ENCODE measurements at places on chromosomes 3 and 15.

DNA sequence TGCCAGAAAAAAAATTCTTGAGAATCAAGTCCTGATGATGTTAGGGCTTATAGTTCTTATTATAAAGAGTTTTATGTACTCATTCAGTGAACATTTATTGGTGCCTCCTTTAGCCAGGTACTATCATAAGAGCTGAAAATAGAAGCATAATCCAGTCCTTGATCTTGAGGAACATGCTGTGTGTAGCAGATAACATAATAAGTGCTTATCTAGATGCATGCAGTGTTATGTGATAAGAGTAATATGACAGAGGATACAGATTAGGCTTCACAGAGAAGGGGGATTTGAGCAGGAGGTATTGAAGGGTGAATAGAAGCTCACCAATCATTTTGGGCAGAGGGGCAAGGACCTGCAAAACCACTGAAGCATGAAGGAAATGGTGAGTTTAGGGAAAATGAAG, 1.1 kb downstream of the CCR2 start:
- no peak for DNase-seq

DNA sequence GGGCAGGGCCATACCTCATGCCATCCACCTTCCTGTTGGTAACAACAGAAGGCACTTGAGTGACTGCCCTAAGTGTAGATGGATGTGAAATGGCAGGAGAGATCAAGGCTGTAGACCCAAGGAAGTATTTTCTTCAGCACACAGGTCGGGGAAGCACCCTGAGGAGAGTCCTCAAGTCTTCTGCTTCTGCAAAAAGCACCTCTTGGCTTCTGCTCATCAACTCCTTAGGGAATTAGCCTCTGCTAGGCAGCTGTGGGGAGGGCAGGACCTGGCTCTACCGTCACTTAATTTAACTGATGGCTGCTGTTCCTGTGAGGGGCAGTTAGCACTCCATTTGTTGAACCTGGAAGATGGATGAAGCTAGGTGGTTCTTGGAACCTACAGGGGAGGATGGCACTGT, 6.9 kb upstream of the CACNA2D2 start:
- no peak for DNase-seq

DNA sequence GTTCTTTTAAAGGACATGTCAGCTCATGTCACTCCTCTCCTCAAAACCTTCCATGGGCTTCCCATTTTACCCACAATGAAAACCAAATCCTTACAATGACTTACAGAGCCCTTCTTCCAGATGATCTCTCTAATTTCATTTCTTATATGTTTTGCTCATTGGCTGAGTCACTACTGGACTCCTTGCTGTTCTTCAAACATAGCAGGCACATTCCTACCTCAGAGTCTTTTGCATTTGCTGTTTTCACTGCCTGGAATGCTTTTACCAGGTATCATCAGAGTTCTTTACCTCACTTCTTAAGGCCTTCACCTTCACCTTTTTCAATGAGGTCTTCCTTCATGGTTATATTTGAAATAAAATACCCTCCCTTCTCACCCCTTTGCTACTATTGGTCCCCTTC, 57.3 kb downstream of the NECTIN3 start:
- no peak for DNase-seq

- peak; percentile 41 for DNase-seq
Measured at GRCh38 chr3:69505770-69506407, 120.0 kb upstream of the FRMD4B start.

GRCh38 chr15:60228101-60228500, 169.7 kb downstream of the ANXA2 start:
- DNase-seq, result no peak

GRCh38 chr3:177729956-177730681, 532.8 kb upstream of the TBL1XR1 start:
- no peak for DNase-seq

GRCh38 chr3:141949972-141950371, 73.5 kb downstream of the ATP1B3 start:
- DNase-seq, result no peak

- no peak for DNase-seq
Measured at GRCh38 chr3:184954251-184954650, 142.3 kb downstream of the VPS8 start.

DNA sequence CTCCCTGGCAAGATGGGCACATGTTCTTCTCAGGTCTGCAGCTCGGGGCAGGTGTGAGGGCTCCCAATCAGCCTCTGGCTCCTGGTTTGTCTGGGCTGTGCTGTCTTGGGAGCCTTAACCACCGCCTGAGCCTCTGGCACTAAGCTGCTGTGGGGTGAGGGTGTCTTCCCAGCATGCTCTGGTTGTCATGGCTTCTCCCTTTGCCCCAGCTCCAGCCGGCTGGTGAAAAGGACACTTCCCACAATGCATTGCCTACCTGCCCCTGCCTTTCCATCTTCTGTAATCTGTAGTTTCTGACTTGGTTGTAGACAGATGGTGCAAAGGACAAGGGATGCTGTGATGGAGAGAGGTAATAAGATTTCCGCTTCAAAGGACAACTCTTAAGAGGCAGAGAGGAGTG, 295.3 kb downstream of the TLE3 start:
- DNase-seq, result no peak
